Stimulated activated CD4-positive, alpha-beta T cell treated with anti-CD3 and anti-CD28 coated beads, Interleukin-15, amount 100 ng/mL, for 24 hours (primary cell): ENCODE measurements at places on chromosomes 1 and 21.

GRCh38 chr1:202319381-202320080, 22.2 kb downstream of the UBE2T start:
- DNase-seq, result no peak

DNA sequence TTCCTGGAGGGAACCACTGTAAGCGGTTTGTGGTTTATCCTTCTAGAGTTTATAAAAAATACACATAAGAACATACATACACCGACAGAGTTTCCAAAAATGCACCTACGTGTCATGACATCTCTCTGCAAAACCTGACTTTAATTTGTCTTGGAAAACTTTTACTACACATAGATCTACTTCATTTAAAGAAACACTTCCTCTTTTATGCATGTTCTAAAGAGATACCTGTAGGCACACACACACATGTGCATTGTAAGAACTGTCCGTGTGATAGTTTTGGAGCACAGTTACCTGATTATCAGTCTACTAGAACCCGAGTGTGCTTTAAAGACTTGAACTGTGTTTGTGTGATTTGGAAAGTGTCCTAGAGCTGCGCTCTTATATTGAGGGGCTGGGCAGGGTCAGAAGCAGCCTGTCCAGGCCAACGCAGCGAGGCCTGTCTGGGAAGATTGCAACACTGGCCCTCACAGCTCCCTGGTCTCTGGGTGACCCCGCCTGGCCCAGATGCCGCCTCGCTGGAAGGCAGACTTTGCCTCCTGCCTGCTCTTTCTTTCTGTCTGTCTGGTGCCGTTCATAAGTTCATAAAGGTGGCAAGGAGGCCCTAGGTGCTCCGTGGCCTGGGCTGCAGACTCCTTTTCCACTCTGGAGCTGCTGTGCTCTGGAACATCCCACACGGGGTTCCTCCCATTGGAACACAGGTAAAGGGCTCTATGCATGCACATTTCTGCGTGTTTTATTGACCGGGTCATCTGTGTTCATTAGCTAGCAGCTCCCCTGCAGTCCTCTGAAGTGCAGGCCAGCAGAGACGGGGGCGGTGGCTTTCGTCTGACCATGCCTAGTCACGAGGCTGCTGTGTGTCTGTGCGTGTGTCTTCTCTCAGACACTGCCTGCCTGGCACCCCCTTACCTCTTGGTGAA, 46.3 kb downstream of the AGPAT3 start:
- DNase-seq, result no peak

GRCh38 chr1:202568410-202568809, 141.8 kb downstream of the SYT2 start:
- DNase-seq, result no peak

DNA sequence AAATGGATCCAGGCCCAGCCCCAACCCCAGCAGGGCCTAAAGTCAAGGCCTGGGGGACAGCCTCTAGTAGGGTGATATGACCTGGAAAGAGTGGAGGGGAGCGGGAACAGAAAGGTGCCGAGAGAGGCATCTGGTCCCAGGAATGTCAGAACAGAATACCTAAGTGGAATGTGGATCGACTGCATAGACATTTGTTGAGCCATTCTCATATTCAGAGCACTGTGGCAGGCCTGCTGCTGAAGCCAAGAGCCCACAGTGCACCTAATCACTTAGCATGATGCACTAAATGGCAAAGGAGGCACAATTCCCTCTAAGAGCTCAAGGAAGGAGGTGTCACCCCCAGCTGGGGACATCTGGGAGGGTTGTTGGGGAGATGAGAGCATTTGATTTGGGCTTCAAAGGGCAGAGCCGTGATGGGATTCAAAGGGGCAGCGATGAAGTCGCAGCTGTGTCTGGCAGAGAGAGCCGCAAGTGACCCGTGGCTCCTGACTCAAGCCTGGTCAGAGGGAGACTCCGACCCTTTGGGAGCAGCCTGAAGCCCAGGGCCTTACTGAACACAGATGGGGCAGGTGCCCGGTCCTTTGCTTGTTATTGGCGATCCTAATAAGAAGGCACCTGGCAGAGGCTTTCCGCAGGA, 8.6 kb upstream of the PKP1 start:
- DNase-seq, result no peak

DNA sequence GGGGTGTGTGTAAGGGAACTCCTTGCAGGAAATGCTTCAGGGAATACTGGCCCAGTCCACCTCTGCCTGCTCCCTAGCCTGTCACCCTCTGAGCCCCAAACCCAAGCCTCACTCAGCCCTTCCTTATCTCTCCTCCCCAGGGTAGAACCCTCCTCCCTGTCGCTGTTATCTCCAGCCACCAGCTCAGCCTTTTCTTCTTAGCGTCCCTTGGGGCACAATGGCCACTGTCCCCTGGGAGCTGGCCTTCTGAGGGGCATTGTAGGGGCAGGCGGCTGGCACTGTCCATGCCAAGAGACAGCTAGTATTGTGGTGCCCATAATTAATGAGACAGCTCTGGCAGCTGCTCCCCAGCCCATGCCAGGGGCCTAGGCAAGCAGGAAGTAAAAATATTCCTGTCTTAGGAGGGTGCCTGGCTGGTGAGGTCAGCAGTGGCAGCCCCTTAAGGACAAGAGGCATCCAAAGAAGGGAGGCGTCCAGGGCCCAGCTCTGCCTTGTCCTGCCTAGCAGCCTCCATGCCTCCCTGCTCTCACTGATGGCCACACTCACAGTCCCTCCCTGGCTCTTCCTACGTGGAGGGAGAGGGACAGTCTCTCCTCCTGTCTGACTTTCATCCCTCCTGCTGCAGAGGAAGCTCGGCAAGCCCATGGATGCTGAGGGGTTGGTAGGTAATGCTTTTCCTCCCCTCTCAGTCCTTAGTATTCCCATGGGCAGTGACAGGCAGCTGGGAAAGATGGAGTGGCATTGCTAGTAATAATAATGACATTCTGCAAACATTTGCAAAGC, 37.5 kb downstream of the KCNQ4 start:
- no peak for DNase-seq

GRCh38 chr1:6519935-6520671, 28.6 kb upstream of the PLEKHG5 start:
- DNase-seq, result no peak

- DNase-seq, result no peak
These were observed 86.5 kb upstream of the WNT4 start for GRCh38 chr1:22229379-22229778.

DNA sequence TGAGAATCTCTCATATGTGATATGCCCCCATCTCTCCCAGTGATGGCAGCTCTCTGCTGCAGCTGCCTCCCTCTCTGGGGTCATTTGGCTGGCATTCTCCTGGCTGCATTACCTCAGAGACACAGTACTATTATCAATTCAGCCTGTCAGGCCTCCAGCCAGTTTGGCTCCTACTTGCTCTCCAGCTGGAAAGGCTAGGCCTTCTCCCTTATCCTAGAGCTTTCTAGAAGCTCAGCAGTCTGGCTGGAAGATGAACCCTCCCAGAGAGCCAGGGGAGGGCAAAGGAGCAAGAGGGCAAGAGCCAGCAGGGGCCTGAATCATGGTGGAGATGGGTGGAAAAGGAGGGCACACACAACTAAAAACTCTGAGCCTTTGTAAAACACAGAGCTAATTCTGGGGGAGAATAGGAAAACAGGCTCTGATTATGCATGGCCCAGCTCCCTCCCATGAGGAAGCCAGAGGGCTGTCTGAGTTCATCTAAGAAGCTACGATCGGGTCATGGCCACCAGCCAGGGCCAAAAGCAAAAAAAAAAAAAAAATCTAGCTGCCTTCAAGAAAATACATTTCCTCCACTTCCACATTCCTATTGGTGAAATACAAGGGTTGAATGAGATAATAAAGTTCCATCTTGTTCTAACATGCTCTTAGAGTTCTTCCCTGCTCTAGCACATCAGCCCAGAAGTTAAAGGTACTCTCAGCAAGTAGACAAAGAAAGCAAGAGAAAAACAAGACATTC, 8.8 kb downstream of the LAMB3 start:
- no peak for DNase-seq

DNA sequence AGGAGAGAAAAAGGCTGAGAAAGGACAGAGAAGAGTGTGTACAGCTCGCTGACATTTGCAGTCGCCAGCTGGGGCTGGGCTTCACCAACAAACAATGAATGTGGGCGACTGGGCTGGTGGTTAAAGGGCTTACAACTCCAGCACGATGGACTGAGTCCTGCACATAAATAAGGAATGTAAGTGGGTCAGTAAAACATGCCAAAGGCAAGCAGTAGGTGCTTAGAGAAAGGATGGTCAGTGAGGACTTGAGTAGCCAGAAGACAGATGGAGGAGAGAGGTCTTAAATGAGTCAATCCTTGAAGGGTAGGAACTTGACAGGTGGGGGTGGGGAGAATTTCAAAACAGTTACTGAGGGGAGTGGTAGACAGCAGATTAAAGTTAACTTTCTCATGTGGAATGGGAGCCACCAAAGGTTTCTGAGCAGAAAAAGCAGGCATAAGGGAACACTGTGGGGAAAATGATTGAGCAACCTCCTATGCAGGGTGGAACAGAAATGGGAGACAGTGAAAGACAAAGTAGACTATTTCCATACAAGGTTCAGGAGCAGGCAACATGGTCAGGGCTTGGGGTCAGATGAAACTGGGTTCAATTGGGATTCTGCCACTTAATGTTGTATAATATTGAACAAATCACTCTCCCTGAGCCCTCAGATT, 37.4 kb downstream of the GADD45A start:
- DNase-seq, result no peak

- DNase-seq, result no peak
These were observed 10.3 kb downstream of the DUSP23 start for GRCh38 chr1:159791031-159791430.

DNA sequence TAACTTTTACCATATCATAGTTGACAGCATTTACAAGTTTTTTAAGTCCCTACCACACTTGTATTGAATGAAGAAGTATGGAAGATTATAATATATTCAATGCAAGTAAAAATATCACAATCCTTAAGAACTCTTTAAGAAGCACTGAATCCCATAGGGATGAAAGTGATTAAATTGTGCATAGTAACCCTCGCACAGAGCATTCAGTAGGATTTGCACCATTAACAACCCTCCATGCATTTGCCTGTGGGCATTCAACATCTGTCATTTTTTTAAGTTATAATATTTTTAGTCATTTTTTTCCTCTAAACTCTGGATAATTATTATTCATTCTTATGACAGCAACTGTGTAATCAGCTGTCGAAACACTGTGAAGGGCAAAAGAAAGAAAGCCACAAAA, 10.1 kb downstream of the SELE start:
- DNase-seq, result no peak

- peak; percentile 26 for DNase-seq
These were observed 166.7 kb downstream of the ADGRL4 start for GRCh38 chr1:78839704-78840277.

GRCh38 chr1:193634876-193635275, 448.5 kb upstream of the B3GALT2 start:
- DNase-seq, result no peak
